HS-5 (cell line): ENCODE measurements at places on chromosomes 3 and 15.

GRCh38 chr3:55330756-55331155 is 156.3 kb downstream of the WNT5A start:
- no peak for DNase-seq

GRCh38 chr15:35595656-35596055 is 49.7 kb upstream of the DPH6 start:
- no peak for DNase-seq

DNA sequence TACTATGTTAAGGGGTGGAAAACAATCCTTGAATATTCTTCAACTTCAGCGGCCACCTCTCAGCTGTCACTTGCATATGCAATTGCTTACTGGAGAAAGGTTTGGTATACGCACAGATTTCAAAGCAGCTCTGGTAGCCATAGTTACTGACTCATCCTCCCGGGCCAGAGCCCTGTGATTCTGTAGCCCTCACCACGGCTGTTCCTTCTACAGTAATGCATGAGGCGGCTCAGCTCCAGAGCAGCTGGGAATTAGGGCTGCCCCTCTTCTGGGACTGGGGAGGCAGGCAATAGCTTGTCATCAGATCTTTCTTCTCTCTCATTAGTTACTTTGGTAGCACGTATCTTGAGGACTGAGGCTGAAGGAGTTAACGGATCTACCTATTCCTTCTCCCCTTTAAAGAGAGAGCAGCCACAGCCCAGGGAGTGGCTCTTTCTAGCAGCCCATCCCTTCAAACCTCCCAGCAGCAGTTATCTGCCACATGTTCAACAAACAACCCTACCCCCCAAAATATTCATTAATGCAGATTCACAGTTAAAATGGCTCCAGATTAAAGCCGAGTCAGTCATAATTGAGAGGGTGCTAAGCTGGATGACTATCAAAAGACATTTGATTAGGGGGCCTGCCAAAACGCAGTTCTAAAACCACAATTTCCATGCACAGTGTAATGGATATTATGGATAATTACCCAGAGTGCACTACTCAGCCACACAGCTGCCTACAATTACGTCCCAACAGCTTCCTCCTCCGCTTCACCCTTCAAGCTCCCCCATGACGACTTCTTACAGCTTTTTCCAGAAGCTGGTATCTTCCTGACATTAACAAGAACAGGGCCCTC is 54.7 kb downstream of the ETV5 start:
- DNase-seq: no peak

DNA sequence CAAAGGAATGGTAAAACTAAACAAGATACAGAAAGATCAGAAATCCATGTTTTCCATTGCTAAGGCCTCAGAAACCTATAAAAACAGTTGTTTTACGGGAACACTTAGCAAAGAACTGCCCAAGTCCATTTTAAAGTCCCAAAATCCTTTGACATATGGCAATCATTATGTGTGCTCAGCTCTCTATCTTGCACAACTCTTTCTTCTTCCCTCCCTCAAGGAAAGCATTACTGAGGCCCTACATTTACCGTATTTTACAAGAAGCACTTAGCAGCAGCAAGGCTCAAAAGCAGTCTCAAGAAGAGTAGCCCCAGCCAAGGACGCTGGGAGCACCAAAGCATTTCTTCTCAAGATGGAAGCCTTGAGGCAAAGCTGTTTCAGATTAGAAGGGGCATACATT is 169.6 kb upstream of the LRTM1 start:
- DNase-seq: no peak

DNA sequence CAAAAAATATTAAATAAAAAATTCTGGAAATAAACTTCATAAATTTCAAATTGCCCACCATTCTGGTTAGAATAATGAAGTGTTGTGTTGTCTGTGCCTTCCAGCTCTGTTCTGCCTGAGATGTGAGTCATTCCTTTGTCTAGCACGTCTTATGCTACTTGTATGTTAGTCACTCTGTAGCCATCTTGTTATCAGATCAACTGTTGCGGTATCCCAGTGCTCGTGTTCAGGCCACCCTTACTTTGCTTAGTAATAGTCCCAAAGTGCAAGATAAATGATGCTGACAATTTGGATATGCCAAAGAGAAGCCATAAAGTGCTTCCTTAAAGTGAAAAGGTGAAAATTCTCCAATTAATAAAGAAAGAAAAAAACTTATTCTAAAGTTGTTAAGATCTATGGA is 527.5 kb downstream of the NAALADL2 start:
- DNase-seq: no peak

GRCh38 chr15:46034755-46035154 is 399.9 kb downstream of the SQOR start:
- no peak for DNase-seq

GRCh38 chr3:78312851-78313250 is 1273.0 kb downstream of the ROBO2 start:
- no peak for DNase-seq

- DNase-seq: no peak
Observed at GRCh38 chr3:160643994-160644393, 33.0 kb upstream of the ARL14 start.

DNA sequence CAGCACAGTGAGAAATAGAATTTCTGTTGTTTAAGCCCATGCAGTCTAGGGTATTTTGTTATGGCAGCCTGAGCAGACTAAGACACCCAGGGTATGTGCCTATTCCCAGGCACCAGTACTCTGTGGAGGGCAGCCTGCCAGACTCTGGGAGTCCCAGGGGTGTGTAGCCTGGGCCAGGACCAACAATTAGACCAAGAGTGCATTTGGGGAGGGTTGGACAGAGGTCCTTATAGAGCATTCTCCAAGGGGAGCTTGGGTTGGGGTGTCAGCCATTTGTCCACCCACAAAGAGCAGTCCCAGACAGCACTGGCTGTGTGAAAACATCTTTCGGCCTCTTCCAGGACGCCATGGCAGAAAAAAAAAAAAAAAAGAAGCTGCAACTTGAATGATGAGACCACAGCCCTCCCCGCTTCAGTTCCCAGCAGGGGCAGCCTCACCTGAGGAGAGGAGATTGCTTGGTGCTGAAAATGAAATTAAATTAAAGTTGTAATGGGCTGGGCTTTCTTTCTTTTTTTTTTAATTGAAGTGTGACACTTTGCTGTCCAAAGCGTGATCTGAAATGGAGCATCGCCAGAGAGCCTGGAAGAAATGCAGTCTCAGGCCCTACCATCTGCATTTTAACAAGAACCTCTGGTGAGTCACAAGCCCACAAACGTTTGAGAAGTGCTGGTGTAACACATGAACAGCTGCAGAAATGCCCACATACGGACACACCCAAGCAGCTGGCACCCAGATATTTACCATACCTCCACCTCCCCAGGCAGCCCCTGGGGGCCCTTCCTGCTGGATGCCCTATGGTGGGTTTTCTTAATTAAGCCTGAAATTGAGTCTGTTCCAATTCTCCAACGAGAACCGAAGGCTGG is 21.3 kb upstream of the CAV3 start:
- DNase-seq: no peak

- DNase-seq: no peak
Observed at GRCh38 chr3:16508243-16508578, 5.3 kb downstream of the RFTN1 start.

- DNase-seq: peak; percentile 19
Observed at GRCh38 chr3:194220901-194221326, 85.0 kb downstream of the HES1 start.

GRCh38 chr3:81043660-81044199 is 717.7 kb downstream of the GBE1 start:
- no peak for DNase-seq

DNA sequence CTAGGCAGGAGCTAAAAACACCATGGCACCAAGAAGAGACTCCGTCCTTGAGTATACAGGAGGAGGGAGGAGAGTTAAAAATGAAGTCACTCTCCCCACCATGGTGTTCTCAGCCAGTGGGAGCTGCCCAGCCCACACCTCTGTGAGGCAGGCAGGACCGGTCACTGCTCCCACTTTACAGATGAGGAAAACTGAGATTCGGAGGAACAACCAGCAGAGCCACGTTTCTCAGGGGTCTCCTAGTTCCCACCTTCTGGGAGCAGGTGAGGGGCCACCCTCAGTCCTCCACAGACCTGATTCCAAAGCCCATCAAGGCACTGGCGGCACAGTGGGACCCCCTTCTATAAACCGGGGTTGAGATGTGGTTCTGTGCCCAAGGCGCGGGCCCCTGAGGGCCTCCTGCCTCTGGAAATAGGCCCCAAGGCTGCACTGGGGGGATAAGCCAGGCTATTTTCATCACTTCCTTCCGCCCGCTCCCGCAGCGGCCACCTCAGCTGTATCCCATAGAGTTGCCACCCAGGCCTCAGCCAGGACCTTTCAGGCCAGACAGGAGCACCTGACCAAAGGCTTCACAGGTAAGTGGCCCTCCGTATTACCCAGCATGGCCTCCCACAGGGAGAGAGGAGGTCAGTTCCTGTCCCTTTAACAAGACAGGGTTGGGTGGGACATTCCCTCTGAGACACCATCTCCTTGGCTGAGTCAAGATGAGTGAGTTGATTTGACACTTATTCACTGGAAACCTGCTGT is at the start of gene GP9:
GP9 (plus strand) TSS at position 504 of the 747 bp plus-strand sequence. CDS start 961 bp downstream, outside the sequence.
- no peak for DNase-seq

DNA sequence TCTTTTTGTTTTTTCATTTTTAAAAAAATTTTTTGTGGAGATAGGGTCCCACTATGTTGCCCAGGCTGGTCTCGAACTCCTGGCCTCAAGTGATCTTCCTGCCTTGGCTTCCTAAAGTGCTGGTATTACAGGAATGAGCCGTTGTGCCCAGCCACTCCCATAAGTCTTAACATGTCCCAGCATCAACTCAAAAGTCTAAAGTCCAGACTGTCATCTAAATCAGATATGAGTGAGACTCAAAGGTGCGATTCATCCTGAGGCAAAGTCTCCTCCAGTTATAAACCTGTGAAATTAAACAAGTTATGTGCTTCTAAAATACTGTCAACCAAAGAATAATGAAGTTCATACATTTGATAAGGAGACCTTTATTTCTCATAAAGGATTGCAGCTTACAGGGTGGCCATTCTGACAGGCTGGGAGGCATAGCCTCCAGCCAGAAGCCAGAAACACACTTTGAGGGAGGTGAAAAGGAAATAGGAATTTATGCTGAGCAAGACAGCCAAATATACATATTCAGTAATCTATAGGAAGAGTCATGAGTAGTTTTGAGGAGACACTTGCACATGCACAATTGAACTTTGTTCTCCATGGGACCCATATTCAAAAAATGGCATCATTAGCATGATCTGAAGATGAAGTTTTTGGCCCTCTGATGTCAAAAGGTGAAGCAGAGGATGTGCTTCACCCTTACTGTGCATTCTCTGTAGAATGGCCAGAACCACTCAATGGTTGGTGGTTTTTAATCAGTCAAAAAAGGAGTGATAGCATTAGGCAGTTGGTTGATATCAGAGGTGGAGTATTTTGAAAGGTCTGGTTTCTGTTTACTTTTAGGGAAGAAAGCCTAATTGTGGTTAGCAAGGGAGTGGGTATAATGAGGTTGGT is 11.0 kb upstream of the ZNF662 start:
- no peak for DNase-seq
